ENCODE measurements at places on chromosomes 13 and 19.

DNA sequence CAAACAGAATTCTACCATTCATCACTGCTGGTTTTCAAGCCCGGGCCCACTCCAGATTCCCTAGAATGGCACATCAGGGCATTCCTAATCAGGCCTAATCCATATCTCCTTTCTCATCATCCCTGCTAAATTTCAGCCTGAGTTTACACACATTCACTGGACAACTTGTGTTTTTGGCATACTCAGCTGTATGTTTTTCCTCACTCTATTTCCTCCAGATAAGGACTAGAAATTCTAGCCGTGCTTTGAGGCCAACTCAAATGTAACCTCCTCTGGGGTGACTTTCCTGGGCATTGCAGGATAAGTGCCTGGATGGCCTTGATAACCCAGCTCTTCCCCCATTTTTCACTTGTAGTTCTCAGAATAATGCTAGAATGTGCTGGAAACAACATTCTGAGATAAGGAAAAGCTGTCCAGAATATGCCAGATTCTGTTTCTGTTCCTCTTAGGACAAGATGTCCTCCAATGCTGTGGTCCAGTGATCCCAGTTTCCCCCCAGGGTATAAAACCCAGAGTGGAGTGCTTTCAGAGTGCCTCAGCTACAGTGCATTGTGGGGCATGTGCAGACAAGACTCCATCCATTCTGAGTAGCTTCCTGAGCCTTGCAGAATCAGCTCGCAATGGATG, 66.9 kb upstream of the CLDN10 start:
- no peak for DNase-seq

DNA sequence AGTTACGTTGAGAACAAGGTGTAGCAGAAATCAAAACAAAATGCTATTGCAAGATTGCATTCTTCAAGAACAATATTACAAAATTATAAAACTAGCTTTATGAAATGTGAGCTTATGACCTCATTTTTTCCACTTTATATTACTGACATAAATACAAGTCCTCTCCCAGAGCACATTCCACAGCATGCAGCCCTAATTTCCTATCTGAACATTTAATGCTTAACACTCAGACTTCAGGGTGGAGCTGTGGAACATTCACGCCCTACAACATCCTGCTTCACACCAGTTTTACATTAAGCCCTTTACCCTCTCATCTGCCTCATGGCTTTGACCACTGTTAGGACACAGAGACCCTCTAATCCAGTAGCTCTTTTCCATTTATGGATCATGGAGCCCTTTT, 65.5 kb downstream of the EPSTI1 start:
- DNase-seq: no peak

- DNase-seq: no peak
Observed at GRCh38 chr19:32098968-32099367, 246.4 kb upstream of the ZNF507 start.

DNA sequence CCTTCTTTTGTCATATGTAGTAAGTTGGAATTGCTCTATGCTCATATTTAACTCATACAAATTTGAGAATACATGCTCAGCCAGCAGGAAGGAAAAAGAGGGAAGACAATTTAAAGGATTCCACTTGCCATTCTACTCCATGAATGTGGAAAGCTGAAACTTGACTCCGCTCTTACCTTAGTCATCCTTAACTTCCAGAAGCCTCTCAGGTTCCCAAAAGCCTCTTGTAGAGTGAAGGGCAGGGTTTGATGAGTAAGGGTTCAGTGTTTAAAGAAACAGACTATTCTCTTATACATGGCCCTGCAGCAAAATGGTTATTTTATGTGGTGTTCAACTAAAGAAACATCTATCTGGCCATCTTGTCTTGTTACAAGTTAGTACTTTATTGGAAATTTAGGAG, 27.1 kb downstream of the FAM124A start:
- no peak for DNase-seq

DNA sequence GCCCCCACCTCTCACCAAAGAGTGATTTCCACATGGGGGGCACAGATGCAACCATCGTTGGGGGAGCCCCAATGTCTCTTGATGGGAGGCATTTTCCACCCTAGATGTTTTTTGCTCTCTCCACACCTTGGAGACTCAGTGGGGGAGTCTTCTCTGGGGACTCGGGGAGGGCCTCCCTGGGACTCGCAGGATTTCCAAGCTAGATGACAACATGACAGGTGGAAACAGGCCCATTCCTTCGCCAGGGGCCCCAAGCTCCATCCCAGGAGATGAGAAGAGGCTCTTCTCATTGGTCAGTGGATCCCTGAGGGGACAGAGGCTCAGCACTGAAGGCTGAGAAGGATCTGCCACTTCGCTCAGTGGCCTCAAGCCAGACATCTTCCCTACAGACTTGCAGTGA, 12.7 kb upstream of the KIR2DL4 start:
- DNase-seq: no peak

GRCh38 chr19:49133621-49134454, 14.5 kb downstream of the PPFIA3 start:
- no peak for DNase-seq

- peak; percentile 75 for DNase-seq
Observed at GRCh38 chr19:40433391-40434216, 7.8 kb upstream of the SERTAD1 start.

Measured in LoVo (cell line).